ENCODE measurements at places on chromosomes 6 and 20.

GRCh38 chr6:47801984-47802383 is 20.2 kb downstream of the OPN5 start:
- no peak for DNase-seq

- DNase-seq, result no peak
These were observed 28.2 kb upstream of the KCNB1 start for GRCh38 chr20:49510562-49511122.

DNA sequence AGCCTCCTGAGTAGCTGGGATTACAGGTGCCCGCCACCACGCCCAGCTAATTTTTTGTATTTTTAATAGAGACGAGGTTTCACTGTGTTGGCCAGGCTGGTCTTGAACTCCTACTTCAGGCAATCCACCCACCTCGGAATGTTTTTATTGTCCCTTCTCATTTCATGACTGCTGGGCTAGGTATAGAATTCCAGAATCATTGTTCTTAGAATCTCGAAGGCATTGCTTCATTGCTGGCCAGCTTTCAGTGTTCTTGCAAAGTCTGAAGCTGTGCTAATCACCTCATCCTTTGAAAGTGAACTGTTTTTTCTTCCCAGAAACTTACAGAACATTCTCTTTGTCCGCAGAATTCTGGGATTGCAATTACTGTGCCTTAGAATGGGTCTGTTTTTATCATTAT is 49.0 kb downstream of the PTPN1 start:
- DNase-seq, result no peak

DNA sequence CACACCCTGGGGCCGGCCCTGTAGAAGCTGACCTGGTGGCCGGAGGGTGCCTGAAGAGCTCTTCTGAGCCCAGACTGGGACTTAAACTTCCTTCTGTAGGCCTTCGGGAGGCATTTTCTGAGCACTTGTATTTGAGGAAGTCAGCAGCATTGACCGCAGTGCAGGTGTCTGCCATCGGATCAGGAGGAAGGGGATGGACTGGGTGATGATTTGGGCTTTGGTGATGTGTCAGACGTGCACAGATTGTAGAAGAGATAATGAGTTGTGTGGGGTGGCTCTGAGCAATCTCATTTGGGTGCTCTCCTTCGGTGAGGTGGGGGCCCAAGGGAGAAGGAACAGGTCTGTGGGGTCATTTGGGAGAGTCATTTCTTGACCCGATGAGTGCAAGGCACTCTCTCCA is 150.9 kb downstream of the ARID1B start:
- no peak for DNase-seq

GRCh38 chr6:112640891-112641290 is 293.8 kb downstream of the RFPL4B start:
- DNase-seq, result no peak

DNA sequence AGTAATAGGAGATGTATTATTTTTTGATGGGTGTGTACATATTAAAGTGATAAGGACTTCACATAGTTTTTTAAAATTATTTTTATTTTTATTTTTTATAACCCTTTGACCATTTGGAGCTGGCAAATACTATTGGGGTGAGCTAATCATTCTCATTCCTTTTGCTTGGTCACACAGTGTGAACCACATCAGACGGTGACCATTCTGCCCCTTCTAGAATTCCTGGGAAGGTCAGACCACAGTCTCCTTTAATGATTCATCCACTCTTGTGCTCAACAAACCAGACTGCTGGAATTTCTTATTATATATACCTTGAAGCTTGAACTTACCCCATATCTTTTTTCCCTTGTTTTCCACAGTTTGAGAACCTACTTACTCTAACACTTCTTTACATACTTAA is 23.9 kb upstream of the PRL start:
- no peak for DNase-seq

DNA sequence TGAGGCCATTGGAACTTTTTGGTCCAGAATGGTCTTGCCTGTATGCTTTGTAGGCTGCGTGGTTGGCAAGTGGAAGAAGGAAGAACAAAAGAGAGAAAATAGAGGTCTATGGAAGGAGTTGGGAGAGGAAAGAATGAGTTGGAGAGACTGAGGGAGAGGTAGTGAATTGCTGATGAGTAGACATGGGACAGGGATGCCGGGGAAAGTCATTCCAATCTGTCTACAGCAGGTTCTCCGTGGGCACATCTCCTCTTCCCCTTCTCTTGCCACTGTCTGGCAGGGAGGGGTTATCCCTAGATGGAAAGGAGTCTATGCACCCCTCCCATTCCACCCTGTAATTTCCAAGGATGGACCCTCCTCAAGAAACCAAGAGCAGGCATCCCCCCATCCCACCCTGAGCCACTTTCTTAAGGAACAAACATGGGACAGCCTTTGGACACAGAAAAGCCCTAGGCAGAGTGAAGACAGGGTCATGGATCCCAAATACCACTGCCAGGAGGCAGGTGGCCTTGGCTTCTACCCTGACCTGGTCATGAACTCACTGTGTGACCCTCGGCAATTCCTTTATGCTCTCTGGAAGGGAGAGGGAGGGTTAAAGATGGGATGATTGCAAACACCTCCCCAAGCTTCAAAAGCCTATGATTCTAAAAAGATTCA is 196.9 kb downstream of the LRFN2 start:
- DNase-seq, result no peak

DNA sequence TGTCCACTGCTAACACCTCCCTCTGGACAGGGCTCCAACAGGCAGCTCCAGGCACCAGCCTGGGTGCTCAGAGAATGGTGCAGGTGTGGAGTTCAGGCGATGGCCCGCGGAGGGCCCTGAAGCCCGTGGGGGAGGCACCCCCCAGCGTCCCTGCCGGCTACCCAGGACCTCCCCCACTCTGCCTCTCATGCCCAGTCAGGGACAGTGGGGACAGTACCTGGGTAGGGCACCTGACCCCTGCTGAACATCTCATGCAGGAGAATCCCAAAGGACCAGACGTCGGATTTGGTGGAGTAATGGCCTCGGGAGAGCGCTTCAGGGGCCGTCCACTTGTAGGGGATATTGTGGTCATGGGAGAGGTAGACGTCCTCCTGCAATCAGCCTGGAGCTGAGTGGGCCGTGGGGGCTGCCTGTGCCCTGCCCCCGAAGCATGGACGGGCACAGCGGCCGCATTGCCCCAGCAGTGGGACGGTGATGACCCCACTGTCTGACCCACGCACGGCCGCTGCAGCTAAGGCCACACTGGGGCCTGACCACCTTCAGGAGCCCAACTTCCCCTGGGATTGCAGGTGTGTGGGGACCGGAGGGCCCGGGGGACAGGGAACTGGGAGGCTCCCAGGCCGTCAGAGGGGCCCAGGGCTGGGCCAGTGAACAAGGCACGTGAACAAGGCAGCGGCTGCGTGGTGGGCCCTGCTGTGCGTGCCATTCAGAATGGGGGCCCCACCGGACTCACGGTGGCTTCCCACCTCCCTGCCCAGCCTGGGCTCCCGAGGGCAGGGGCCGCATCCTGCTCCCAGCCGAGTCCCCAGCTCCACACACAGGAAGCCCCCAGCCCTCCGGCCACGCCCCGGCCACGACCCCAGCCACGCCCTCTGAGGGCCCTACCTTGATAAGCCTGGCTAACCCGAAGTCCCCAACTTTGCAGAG is 7.1 kb downstream of the PTK6 start:
- DNase-seq, result no peak

DNA sequence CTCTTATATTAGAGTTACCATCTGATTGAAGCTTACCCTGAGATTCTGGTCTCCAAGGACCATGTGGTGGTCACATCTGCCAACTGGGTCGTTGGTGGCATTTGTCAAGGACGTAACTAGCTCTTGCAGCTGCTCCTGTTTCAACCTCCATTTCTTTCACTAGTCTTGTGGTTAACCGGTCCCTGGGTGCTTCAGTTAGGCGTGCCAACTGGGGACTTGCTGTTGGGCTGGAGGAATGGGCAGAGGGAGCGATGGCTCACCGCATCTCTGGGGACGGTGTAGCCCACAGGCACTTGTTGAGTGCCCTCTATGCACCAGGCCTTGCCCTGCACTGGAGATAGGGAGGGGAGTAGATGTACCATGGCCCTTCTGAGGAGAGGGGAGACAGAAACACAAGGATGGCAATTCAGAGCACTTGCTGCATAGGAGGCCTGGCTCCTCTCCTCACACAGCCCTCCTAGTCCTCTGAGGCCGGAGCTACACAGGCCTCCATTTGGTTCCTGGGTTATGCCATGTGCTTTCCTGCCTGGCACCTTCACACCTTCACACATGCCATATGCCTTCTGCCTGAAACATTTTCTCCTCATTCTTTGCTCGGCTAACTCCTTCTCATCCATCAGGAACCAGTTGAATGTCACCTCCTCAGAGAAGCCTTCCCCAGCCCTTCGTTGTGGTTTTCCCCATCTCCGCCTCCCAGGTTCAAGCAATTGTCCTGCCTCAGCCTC is 20.0 kb upstream of the ASXL1 start:
- DNase-seq, result no peak

- DNase-seq, result no peak
These were observed 27.6 kb upstream of the SSTR4 start for GRCh38 chr20:23007462-23007861.

GRCh38 chr6:21438986-21439352 is 154.6 kb upstream of the SOX4 start:
- DNase-seq, result no peak

DNA sequence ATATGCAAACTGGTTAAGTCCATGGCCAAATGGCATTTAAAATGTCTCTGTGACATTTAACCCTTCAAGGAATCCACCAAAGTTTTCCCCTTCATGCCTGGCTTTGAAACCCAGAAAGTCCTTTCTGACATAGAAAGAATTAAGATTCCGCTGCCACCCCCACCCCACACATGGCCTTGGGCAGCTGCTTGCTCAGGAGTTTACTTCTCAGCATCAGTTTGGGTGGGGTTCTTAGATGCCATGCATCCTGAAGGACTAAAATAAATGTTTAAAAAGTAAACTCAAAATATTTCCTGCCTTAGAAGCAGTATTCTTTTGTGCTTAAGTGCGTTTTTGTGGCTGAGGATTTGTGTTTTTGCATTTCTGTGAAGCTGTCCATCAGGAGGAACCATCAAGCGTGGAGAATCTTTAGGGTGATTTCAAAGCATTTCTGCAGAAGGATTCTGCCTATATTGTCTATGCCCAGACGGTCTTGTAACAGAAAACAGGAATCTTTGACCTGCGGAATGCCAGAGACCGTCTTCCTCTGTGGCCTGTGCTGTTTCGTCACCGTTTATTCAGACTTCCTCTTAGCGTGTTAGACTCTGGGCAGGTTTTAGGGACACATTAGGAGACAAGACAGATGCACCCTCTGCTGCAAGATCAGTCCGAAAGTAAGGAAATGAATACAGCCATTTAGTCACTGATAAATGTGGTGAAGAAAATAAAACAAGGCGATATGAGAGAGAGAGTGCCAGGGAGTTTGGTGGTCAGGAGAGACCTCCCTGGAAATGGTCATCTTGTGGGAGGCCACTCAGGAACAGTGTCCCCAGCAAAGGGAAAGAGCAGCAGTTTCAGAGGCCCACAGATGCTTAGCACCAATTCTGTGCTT is 6.2 kb downstream of the DUSP22 start:
- DNase-seq, result no peak

DNA sequence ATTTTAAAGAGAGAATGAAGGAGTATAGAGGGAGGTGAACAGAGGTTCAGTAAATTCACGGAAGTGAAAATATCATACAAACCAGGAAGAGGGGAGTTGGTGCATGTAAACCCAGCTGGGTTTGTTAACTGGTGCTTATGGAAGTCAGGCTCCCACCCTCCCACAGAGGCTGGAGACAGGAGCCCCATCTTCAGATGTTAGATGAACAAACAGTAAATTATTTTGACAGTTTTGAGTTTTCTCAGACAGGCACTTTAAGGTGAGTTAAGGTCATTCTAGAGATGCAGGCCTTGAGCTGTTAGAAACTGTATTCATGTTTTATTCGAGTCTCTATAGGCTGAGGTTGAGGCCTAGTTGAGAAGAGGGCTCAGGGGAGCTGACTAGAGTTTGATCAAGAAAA is 41.8 kb upstream of the FUCA2 start:
- DNase-seq, result no peak

- DNase-seq, result no peak
These were observed 166.1 kb downstream of the THBS2 start for GRCh38 chr6:169087443-169088041.

- no peak for DNase-seq
These were observed 84.2 kb downstream of the EPB41L2 start for GRCh38 chr6:130978660-130979396.

DNA sequence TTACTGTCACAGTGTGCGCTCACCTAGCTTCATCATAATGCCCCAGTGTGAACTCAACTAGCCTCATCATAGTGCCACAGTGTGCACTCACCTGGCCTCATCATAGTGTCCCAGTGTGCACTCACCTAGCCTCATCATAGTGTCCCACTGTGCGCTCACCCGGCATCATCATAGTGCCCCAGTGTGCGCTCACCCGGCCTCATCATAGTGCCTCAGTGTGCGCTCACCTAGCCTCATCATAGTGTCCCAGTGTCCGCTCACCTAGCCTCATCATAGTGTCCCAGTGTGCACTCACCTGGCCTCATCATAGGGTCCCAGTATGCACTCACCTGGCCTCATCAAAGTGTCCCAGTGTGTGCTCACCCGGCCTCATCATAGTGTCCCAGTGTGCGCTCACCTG is 10.6 kb downstream of the TMEM242 start:
- no peak for DNase-seq

DNA sequence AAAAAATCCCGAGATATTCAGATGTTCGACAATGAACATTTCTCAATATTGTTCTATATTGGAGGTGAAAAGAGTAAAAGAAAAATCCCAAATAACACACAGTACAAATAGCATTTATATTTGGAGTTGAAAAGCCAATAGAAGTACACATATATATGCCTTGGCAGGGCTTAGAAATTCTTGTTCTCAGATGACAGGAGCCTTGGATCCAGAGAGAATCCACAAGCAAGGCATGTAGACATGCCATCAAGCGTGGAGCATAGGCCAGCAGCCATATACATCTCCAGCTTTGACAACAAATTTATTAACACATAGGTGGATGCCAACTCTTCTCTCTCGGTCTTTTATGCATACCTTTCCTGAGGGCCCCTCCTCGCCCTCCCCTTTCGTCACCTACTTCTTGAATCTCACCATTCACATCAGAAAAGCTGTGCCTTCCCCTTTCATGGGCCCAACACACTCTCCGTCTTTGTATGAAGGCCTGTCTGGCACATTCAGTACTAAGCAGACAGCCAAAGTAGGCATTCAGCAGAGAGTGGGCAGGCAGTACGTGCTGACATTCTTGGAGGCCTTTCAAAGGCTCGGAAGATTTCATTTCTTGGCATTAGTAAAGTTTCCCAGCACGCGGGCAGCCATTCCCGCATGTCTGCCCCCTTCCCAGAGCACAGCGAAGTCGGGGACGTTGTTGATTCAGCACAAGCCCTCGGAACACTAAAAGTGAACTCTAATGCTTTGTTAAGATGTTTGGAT is 18.2 kb downstream of the NEDD9 start:
- DNase-seq, result no peak

- DNase-seq, result peak; percentile 8
These were observed 63.0 kb upstream of the CD2AP start for GRCh38 chr6:47414423-47415167.

- DNase-seq, result no peak
These were observed 46.4 kb upstream of the NT5E start for GRCh38 chr6:85403331-85404015.
